ENCODE measurements at places on chromosomes 4 and X.

DNA sequence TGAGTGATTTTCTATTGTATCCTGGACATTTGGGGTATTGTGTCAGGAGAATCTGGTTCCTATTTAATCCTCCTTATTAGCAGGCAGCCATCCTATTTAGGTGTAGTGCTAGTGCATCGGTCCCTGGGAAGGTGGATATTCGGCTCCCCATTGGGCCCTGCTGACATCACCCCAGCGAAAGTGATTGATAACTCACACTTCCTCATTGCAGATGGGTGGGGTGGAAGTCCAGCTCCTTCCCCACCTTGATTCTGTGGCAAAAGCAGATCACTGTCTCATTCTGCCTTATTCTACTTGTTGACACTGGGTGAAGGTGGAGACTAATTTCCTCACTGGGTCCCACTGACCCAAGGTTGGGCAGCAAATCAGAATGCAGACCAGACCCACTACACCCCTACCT lies 23.2 kb upstream of the BRS3 start:
- no peak for DNase-seq

DNA sequence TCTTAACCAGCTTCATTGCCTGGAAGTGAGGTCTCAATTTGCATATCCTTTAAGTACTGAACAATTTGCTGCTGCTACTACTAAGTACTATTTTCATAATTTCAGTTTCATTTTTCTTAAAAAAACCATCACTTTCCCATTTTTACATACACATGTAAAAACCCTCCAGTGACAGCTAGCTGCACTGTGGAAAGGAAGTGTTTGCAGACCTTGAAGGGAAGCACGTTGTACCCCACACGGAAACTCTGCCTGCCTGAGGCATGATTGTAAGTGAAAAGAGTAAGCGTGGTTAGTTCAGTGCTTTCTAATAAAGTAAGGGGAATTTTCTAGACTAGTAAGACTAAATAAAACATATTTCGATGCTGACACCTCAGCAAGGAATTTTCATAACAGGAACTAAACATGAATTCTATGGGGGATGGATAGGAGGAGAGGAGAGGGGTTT lies 103.6 kb downstream of the RAPGEF2 start:
- no peak for DNase-seq

DNA sequence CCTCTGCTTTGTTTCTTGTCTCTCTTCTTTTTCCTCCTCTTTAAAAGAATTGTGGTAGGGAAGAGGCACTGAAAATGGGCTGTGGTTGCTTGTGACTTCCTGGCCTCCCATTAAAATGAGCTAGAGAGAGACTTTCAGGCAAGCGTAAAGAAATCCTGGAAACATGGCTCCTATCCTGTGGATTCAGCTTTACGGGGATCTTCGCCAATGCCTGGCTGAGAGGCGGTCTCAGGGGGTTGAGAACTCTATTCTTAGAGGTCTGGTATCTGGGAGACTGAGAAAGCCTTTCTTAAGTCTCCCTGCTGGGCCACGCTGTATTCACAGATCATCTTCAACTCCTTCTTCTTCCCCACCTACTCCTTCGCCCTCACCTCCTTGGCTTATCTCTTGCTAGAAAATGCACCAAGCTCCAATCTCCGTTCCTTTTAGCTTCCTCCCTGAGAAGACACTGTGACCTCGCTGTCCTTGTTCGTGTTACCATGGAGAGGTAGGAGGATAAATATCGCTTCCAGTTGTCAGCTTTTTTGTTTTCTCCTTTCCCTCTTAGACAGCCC lies 542 bp upstream of the KLF8 start:
- DNase-seq, result no peak

- no peak for DNase-seq
Measured at GRCh38 chrX:36422368-36422767, 502.8 kb downstream of the CFAP47 start.

DNA sequence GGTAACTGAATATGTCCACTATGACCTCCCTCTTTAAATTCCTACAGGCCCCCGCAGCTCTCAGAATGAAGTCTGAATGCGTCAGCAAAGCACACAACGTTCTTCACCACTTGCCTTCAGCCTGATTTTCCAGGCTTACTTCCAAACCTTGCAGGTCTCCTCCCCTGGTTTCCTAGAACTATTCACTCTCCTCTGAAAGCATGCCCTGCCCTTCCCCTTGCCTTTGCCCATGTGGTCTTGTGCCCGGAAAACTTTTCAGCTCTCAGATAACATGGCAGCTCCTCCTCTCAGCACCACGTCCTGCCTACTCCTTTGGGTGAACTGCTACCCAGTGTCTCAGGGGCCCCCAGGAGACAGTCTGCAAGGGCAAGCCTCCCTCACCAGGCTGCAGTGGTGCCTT lies 268.5 kb upstream of the LDB2 start:
- no peak for DNase-seq

- DNase-seq, result no peak
Measured at GRCh38 chr4:6509587-6509986, 37.2 kb upstream of the PPP2R2C start.

GRCh38 chr4:38531141-38531727 lies 132.8 kb upstream of the KLF3 start:
- DNase-seq, result no peak

GRCh38 chr4:3517731-3518510 lies 14.3 kb downstream of the LRPAP1 start:
- no peak for DNase-seq

GRCh38 chrX:10085223-10085622 lies 71.6 kb upstream of the CLCN4 start:
- DNase-seq, result no peak

GRCh38 chrX:101682723-101683122 lies 23.1 kb upstream of the ARMCX2 start:
- no peak for DNase-seq

DNA sequence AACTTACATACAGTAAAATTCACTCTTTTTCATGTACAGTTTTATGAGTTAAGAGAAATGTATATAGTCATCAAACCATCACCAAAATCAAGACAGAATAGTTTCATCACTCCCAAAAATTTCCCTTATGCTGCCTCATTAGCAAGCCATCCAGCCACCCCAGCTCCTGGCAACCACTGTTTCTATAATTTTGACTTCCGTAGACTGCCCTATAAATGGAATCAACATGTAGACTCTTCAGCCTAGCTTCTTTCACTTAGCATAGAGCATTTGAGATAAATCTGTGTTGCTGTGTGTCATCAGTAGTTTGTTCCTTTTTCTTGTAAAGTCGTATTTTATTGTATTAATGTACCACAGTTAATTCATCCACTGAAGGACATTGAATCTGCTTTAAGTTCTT lies 23.2 kb downstream of the HDX start:
- DNase-seq, result no peak

DNA sequence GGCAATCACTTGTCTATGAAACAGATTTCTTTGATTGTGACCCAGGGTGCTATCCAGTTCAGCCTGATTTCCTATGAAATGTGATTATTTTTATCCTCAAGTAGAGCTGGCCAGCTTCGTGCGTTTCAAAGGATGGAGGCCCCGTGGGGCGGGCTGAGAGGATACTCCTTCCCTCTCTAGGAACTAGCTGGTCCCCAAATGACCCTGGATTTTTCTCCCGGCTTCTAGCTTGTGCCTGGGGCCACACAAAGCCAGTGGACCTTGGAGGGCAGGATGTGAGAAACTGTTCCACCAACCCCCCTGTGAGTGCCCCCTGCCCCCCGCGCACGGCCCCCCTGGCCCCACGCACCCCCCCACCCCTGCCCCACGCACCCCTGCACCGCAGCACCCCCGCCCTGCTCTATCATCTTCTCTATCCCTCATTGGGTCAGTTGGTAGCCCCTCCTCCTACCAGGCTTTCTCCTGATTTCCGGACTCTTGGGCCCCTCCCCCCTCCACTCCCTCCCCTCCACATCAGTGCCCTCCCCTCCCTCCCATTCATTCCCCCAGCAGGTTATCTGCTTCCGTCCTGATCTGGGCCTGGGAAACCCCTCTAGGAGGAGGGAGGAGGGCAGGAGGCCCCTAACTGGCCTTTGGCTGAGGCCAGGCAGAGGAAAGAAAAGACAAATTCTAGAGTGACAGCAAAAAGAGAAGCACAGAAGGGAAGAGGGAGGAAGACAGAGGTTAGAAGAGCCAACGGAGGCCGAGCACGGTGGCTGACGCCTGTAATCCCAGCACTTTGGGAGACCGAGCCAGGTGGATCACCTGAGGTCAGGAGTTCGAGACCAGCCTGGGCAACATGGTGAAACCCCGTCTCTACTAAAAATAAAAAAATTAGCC lies 3.3 kb downstream of the XPNPEP2 start:
- DNase-seq, result no peak

DNA sequence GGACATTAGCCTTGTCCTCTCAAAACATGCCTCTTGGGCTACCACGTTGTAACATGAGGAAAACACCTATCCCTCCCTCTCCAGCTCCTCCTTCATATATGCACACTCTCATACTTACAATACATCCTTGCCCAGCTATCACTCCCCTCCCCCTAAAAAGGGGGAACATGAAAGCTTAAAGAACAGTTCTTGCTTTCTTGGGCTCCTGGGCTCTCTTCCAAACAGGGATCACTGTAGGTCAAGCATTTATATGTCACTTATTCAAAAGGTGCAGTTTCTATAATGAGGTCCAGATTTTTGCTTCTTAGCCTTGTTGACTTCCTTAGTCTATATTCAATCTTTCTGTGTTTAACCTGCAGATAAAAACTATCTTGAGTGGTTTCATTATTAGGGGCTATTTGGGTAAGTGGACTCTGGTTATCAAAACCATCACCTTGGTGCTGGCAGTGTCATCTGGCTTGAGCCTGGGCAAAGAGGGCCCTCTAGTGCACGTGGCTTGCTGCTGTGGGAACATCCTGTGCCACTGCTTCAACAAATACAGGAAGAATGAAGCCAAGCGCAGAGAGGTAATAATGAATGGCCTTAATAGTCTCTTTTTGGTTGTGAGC lies 119.4 kb downstream of the AKAP4 start:
- peak; percentile 5 for DNase-seq

Data from iPS DF 6.9 (cell line).